ENCODE measurements at places on chromosomes 1 and 21.

DNA sequence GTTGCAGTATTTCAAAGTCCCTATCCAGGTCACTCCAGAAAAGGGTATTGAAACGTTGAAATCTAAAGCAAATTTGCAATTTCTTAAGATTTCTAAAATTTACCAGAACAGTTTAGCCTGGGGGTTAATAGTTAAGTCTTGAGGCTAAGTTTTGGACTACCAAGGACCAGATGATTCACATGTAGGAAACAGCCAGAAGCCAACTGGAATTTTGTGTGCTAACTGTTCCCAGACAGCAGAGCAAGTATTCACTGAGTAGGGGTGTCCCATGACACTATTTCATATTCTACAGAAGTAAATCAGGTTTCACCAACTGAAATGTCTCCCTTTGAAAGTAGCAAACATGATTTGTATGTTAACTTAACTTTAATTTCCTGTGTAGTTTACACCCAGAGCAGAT, 11.5 kb upstream of the C1orf105 start:
- peak; percentile 46 for DNase-seq

DNA sequence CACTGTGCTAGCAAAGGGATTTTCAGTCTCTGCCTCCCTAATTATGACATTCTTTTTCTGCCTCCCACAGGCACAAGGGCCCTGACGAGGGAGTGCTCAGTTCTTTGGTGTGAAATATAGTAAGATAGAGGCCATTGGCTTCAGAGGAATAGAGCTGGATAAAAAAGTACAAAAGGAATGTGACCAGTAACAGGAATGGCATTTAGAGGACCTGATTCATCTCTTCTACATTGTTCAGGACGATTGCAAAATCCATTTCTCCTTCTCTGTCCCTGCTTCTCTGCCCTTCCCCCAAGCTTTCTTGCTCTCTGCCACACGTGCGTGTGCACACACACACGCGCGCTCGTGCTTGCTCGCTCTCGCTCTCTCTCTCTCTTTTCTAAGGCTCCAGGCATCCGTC, 668.2 kb downstream of the KIF26B start:
- DNase-seq, result peak; percentile 98

DNA sequence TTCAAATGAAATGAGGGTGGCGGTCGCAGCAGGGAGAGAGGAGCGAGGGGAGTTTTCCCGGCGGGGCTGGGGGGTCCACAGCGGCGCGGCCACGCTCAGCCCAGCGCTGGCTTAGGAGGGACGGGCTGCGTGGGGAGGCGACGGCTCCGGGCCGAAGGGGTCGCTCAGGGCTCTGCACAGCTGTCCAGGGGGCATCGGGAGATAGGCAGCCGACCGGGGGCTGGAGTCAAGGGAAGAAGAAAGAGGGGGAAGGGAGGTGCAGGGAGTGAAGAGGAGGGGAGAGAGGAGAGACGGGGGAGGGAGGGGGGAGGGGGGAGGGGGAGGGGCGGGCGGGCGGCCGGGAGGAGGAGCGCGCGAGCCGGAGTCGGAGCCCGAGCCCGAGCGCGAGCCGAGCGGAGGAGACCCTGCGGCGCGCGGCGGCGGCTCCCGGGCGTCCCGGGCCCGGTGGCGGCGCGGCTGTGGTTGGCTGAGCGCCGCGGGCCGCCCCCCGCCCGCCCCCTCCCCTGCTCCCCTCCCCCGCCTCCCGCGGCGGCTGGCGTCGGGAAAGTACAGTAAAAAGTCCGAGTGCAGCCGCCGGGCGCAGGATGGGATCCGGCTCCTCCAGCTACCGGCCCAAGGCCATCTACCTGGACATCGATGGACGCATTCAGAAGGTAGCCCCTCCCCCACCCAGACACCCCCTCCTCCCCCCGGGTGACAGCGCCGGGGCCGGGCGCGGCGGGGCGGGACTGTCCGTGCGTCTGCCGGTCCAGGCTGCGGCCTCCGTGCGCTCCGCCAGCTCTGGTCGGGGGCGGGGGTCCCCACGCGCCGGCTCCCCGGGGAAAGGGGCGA, at the start of gene PDE9A:
Gene PDE9A, plus strand, starts transcription at position 391 of the 831 bp plus-strand sequence. Its CDS starts 194 bp downstream, at position 585.
- DNase-seq, result no peak

- no peak for DNase-seq
These were observed 58.2 kb downstream of the GADD45A start for GRCh38 chr1:67743072-67743725.

Data from fibroblast of skin of abdomen (primary cell).